ENCODE measurements at places on chromosomes 2 and 18.

DNA sequence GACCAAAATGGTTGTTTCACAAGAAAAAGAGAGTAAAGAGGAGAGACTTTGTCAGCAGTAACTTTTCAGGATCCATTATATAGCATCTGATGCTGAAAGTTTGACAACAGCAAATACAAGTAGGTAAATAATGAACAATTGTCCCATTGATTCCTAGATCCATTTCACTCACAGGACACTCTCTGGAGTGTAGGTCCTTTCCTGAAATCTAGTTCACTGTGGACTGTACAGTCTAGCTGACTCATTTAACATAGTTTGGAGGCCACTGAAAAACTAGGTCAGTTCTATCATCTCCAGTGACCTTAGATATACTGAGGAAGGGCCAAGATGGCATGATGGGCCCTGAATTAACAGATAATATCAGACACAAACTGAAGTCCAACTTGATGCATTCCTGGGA, 19.3 kb upstream of the NEB start:
- no peak for DNase-seq

DNA sequence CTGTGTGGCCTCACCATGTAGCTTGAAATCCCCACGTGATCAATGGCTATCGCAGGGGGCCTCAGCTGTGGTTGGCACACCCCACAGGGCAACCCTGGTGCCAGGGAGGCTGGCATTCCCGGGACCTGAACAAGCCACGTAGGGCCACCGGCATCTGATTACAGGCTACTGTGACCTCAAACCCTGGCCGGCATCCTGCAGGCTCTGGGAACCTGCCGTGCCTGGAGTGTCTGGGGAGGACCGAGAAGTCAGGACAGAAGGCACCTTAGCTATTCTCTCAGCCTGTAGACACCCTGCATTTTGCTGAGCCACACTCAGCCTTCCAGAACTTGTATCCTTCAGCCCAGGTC, 213.0 kb downstream of the GLI2 start:
- no peak for DNase-seq

- peak; percentile 91 for DNase-seq
Measured at GRCh38 chr2:189580658-189581353, at the start of gene SLC40A1. SLC40A1 (minus strand) TSS chr2:189580786; CDS start chr2:189580460, 326 bp downstream.

GRCh38 chr2:146734042-146734820, 1110.6 kb upstream of the ACVR2A start:
- peak; percentile 85 for DNase-seq

- DNase-seq = no peak
Measured at GRCh38 chr2:234446404-234447076, 50.3 kb downstream of the ARL4C start.

DNA sequence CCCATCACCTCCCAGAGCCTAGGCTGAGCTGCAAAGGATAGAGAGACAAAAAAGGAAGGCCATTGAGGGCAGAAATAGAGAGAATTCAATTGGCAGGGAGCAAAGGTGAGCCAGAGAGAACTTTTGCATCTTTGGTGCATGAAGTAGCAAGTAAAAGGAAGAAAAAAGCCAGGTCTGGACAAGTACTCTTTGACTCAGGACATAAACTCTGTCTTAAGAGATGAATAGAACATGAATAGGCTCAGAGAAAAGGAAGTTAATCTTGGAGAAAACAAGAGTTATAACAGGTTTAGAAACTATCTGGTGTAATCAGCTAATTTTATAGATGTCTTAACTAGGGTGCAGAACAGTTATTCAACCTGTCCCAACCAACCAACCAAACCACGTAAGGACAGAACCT, 95.2 kb downstream of the CNTNAP5 start:
- DNase-seq = no peak

GRCh38 chr2:236555481-236555880, 14.1 kb upstream of the ACKR3 start:
- no peak for DNase-seq

GRCh38 chr2:85583667-85584353, 421 bp upstream of the VAMP5 start:
- no peak for DNase-seq

GRCh38 chr2:190972213-190972612, 41.8 kb downstream of the STAT1 start:
- no peak for DNase-seq

- DNase-seq = no peak
Measured at GRCh38 chr2:219744066-219744465, 116.6 kb downstream of the SLC4A3 start.

GRCh38 chr2:15189216-15189615, 371.9 kb downstream of the NBAS start:
- DNase-seq = no peak

DNA sequence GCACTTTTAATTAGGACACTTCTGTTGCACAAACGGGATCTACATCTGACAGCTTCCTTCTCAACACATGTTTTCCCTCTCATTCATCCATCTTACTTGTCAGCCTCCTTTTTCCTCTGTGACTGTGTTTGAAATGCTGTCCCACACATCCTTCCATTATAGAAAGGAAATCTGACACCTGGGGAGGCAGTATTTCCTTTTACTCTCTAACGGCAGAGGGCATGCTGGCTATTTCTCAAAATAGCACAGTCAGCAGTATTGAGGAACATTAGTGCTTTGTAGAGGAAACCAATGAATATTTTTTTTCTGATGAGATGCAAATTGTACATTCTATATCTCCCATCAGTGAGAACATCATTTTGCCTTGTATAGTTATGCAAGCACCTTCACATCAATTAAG, 668.7 kb downstream of the SLC4A3 start:
- DNase-seq = peak; percentile 9

DNA sequence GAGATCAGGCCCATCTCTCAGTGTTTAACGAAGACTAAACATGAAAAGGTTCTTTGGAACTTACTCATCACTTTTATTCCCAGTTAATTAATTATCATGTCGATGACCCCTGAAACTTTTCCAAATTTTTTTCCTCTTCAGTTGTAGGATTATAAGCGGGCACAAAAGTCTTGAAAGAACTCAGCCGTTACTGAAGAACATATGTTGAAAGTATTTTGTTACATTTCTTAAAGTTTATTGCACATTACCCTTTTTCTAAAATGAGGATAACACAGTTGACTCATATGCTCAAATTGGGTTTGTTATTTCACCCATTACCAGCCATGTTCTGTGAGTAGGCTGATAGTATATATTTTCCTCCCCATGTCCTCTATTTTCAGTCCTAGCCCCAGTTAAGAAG, 75.9 kb upstream of the COL3A1 start:
- DNase-seq = no peak

DNA sequence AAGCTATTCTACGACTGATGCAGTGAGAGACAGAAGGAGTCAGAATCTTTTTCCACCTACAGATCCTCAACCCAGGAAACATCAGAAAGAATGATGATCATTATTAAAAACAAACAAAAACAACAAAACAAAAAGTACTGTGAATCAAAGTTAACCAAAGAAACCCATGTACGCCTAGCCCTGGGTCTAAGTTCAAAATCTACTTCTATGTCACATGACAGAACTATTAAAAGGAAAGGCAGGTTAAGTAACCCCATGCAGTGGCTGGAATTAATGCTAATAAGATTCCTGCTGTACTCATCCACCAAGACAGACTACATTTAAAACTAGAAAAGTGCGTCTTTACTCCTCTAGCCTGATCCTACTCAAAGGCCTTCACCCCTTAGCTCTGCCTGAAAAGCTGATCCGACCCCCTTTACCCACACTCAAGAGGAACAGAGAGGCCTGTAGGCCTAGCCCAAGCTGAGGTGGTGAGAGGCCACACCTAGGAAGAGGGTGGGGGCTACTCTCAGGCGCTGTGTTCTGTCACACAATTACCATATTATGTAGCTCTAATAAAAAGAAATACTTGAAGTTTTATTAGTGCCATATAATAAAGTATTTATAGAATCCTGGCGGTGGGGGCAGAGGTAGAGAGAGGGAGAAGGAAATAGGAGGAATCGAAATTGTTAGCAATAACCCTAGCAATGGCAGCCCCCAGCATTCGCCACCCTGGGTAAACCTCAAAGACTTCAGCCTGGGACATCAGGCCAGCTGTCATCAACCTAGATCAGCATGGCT, 37.1 kb downstream of the NHEJ1 start:
- DNase-seq = no peak

- DNase-seq = no peak
Measured at GRCh38 chr2:219918254-219918653, 290.8 kb downstream of the SLC4A3 start.

DNA sequence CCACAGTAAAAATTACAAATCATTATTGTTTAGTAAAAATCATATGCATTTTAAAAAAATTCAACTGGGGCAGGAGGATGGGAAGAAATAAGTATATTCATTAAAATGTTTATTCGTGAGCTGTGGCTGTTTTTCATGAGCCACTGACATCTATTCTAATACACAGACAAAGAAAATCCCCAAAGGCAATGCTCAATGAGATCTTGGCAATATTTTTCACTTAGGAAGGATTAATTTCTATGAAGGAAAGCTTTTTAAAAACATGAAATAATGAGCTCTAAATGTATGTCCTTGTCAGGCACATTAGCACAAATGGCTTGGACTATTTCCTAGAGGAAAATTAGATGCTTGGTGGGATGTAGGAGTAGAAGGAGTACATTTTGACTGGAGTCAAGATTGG, 262.0 kb upstream of the MMADHC start:
- DNase-seq = no peak

DNA sequence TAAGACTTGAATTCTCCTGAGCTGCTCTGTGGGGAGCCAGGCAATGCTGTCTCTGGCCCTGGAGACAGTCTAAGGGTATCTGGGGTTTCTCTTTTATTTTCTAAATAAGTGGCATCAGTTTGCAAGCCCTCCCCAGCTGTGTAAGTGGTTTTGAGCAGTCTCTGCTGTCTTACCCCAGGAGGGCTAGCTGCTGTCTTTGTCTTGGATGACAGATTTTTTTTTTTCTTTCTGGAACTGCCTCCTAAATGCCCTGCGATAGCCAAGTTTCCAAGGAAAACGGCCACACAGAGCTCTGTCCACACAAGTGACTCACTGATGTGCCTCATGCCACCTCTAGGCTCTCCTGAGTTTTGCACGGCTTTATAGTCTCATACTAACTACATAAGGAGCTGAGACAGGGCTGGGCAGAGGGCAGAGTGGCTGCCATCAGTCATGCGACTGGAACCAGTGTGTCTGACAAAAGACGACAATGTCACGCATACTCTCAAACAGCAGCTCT, 37.2 kb upstream of the THOC1 start:
- no peak for DNase-seq

DNA sequence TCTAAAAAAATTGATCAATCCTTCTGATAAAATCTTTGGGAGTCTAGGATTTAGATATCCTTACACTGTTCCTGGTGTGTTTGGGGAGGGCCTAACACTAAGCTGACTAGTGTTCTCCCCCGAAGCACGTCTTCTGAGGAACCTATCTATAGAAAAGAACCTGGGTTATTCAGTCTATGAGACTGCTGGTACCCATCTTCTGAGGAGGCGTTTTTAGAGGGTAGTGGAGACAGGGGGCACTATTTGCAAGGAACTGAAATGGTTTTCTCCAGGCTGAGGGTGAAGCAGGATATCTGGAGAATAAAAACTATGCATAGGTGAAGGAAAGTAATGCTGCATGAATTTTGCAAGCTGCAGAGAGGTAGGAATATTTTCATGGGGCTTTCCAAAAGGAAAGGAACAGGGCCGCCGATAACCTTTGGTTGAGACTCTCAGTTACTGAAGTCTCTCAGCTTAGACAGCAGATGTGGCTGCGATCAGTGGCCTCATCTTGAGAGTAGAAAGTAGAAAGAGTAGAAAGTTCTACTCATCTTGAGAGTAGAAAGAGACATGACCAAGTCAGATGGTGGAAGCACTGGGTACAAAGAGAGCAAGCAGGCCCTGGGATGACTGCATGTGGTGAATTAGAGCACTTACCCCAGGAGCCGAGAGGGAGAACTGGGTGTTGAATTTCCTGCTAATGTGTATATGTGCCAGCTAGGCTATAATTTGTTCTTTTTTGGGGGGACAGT, 31.8 kb upstream of the KCNE4 start:
- no peak for DNase-seq

GRCh38 chr18:59002974-59003594, 136.6 kb upstream of the SEC11C start:
- no peak for DNase-seq

- DNase-seq = no peak
Measured at GRCh38 chr2:215120401-215120800, 18.0 kb downstream of the ABCA12 start.

- no peak for DNase-seq
Measured at GRCh38 chr18:32386471-32386870, 84.2 kb downstream of the GAREM1 start.

- DNase-seq = no peak
Measured at GRCh38 chr2:150167711-150168110, 319.8 kb downstream of the RND3 start.

DNA sequence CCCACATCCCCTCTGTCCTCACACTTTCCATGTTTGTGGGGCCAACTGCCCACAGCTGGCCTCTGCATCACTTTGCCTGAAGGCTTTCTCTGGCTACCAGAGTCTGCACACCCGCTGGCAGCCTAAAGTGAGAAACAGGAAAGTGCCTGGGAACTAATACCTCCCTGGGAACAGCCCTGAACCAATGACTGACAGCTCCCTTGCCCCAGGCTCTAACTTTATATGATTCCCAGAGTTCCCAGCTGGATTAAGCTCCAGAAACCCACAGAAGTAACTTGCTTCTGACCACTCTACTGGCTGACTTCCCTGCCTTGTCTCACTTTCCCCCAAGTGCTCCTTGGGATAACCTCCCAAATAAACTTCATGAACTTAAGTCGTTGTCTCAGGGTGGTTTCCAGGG, 159.6 kb upstream of the LMAN1 start:
- no peak for DNase-seq

GRCh38 chr2:229417176-229417575, 146.1 kb upstream of the PID1 start:
- no peak for DNase-seq

- peak; percentile 29 for DNase-seq
Measured at GRCh38 chr2:45889620-45890370, 238.3 kb downstream of the PRKCE start.

All from NCI-H82 (cell line).